ENCODE measurements at places on chromosomes 1 and 21.

DNA sequence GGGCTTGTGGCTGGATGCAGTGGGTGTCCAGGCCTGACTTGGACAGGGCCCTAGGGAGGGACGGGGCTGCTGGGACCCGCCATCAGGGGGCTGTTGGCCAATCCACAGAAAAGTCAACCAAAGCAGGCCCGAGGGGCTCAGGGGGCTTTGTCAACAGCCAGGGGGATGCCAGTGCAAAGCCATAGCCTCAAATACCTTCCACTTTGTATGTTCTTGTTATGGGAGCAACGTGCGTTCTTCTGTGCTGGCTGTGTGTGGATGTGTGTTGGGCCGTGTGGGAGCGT lies 35.4 kb upstream of the ARF1 start:
- DNase-seq: no peak

GRCh38 chr1:240306673-240307072 lies 215.0 kb downstream of the FMN2 start:
- DNase-seq: no peak

- peak; percentile 67 for DNase-seq
These were observed at the start of gene MACF1 for GRCh38 chr1:39204441-39205081. Gene MACF1 (plus strand): TSS chr1:39204695. CDS start chr1:39205023, 328 bp downstream.

GRCh38 chr1:65825741-65826140 lies 33.0 kb downstream of the PDE4B start:
- DNase-seq: no peak

DNA sequence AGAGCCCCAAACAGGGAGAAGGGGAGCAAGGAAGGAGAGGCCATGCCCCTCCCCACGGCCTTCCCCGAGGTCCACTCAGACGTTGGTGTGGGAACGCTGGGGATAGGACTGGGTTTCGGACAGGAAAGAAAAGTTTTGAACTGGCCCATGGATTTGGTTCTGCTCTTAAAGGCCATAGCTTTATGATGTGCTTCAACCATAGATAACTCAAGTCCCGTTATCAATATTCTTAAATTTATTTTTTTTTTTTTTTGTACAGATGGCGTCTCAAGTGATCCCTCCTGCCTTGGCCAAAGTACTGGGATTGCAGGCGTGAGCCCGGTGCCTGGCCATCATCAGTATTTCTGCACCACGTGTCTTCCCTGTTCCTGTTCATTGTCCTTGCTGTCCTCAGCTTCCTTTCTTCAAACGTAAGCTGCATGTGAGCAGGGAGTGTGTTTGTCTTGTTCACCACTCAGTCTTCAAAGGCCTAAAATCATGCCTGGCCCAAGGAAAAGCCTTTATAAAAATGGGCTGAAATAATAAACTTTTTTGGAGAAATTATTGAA lies 820 bp upstream of the KRTAP10-1 start:
- no peak for DNase-seq
